ENCODE measurements at places on chromosomes 7 and 10.

GRCh38 chr7:90409667-90410066 lies 6.4 kb downstream of the CLDN12 start:
- no peak for DNase-seq

GRCh38 chr10:88932539-88933256 lies 19.9 kb downstream of the ACTA2 start:
- DNase-seq, result peak; percentile 69

GRCh38 chr10:5349362-5349761 lies 15.4 kb upstream of the UCN3 start:
- DNase-seq, result no peak

- no peak for DNase-seq
Observed at GRCh38 chr7:81908220-81908619, 138.4 kb upstream of the HGF start.

DNA sequence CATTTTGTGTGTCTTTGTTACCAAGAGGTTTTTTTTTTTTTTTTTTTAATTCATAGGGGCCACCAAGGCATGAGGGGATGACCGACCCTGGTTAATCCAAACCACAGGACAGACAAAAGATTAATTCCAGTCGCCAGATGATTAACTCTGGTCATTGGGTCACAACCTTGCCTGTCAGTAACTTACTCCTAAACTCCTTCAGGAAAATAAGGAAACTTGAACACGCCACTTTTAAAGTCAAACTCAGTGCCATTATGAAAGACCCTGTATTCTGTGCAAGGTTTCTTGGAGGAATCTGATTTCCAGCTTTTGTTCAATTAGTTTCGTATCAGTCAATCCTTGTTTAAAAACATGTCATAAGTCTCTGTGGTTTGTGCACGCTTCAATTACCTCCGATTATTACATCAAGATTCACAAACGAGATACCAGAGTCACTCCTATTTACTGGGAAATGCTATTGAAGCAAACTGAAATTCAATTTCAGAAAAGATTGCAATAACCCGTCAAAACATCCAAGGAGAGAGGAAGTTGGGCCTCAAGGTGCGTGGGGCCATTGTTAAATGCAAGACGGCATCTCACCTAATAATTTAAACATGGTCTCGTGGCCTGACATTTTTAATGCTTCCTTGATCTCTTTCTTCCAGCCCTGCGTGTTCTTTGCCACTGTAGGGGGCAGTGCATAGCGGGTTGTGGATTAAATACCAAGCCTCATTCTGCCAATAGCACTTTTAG lies 44.0 kb downstream of the NRP1 start:
- DNase-seq, result no peak

DNA sequence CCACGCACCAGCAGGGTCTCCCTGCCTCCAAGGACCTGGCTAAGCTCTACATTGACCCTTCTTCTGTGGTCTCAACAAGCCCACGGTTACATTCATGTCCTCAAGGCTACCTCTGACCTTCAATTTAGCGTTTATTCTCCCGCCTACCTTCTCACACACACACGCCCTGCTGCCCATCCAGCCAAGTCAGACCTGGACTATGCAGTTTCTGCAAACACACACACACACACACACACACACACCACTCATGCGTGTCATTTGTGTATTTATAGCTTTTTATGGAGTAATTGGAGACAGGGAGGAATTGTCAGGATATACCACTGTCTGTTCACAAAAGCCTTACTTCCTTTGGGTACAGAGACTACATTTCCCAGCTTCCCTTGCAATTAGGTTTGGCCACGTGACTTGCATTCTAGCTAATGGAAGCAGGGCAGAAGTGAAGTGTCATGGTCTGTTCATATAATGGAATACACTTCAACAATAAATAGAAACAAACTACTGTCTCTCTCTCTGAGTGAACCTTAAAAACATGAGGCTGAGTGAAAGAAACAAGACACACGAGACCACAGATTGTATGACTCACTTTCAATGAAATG lies 53.8 kb upstream of the CPXM2 start:
- peak; percentile 11 for DNase-seq

- DNase-seq, result peak; percentile 31
Observed at GRCh38 chr7:29177963-29178600, 16.5 kb upstream of the CHN2 start.

DNA sequence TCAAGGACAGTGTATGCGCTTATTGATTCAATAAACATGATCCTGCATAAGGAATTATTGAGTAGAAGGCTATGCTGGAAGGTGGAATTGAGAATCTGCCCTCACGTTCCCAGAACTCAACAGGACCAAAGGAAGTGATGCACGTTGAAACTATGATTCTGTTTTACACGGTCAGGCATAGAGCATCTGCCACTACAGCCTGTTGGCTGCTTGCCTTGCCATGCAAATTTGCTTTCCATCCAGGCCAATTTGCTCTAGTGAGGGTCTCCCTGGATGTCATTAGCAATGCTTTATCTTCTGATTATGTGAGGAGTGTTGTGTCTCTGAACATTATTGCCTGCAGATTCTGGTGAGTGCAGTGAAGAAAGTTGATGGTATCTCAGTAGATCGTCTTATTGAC lies 132.9 kb downstream of the ADRA2A start:
- DNase-seq, result no peak

DNA sequence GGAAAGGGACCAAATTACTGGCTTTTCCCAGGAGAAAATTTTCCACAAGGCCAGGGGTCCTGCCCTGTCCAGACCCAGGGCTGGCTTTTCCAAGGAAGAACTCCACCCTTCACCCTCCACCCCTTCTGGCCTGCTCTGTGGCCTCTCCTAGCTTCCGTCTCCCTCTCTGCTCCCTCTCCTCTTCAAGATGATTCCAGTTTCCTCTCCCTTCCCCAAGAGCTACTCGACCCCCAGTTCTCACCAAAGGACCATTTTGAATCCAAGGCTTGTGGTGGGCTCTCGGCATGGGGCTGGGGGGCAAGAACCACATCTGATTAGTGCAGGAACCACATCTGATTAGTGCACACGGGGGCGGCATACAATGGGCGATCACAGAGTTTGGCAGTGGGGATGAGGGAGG lies 7.7 kb downstream of the CHAT start:
- no peak for DNase-seq

DNA sequence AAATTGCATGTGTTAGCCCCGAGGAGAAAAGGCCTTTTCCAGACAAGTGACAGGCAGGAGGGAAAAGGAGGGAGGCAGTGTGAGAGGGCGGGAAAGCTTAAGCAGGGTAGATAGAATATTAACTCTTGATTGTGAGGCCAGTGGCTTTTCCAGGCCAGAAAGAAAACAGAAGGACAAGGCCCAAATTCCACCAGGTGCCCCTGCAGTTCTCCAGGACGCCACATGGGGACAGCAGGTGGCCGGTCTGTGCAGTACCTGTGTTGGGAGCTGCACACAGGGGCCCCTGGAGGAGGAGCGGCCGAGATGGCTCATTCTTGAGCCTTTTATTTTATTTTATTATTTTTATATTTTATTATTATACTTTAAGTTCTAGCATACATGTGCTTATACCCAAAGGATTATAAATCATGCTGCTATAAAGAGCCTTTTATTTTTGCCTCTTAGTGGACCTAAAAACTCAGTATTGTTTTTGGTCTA lies 141.3 kb upstream of the KLF14 start:
- peak; percentile 50 for DNase-seq

DNA sequence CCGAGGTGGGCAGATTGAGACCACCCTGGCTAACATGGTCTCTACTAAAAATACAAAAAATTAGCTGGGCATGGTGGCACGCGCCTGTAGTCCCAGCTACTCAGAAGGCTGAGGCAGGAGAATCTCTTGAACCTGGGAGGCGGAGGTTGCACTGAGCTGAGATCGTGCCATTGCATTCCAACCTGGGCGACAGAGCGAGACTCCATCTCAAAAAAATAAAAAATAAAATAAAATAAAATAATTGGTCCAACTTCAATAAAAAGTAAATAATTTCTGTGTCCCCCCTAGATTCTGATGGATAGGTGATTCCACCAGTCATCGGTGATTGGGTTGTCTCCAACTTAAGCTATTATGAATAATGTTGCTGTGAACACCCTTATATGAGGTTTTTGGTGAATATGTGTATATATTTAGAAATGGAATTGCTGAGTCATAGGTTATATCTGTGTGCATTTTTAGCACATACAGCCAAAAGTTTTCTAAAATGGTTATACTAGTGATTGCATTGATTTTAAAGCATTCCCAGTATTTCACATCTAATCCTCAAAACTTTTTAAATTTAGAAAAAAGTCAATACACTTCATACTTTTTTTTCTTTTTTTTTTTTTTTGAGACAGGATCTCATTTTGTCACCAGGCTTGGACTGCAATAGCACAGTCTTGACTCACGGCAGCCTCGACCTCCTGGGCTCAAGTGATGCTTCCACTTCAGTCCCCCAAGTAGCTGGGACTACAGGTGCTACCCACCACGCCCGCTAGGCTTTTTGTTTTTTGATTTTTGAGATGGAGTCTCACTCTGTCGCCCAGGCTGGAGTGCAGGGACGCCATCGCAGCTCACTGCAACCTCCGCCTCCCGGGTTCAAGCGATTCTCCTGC lies 13.7 kb upstream of the SRPK2 start:
- DNase-seq, result no peak

DNA sequence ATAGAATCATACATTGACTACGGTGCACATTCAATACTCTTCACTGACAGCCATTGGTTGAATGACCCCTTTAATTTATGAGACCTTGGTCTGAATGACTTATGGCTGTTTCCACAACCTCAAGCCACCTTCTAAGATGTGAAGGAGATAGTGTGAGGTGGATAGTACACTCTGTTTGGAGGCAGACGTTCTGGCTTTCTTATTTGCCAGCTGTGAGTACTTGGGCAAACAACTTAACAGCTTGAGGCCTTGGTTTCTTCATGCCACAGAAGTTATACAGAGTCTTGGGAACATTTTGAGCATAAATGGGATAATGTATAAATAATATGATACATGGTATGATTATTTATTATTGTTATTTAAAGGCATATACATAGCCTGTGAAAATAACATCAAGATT lies 62.0 kb downstream of the BPGM start:
- DNase-seq, result no peak

GRCh38 chr10:24262929-24263590 lies 54.1 kb downstream of the KIAA1217 start:
- DNase-seq, result no peak

DNA sequence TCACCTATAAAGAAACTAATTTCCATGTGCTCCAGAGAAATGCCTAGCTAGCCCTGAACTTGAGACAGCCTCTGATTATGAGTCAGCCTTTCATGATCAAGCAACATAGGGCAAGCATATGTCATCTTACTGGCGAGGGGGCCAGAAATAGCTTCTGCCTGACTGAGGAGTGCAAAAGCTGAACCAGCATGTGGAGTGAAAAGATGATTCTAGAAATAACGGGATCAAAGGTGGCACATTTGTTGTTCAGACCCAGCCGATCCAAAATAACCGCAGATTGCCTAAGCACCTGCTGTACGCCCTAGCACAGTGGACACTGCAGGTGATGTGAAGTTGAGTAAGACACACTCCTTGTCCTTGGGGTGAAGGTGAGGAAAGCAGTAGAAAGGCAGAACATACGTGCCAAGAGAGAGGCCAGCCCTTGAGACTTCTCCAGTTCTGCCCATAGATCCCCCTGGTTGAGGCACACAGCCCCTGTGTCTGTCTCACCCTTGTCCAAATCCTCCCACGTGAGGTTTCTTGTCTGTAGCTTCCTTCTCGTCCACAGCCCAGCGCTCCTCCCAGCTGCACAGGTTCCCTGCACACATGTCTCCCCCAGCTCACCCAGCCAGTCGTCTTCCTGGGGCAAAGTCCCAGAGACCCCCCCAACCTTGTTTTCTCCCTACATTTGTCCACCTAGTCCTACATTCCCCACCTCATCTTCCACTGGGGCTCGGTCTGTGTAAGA lies 2.8 kb upstream of the BCL7B start:
- DNase-seq, result peak; percentile 47

DNA sequence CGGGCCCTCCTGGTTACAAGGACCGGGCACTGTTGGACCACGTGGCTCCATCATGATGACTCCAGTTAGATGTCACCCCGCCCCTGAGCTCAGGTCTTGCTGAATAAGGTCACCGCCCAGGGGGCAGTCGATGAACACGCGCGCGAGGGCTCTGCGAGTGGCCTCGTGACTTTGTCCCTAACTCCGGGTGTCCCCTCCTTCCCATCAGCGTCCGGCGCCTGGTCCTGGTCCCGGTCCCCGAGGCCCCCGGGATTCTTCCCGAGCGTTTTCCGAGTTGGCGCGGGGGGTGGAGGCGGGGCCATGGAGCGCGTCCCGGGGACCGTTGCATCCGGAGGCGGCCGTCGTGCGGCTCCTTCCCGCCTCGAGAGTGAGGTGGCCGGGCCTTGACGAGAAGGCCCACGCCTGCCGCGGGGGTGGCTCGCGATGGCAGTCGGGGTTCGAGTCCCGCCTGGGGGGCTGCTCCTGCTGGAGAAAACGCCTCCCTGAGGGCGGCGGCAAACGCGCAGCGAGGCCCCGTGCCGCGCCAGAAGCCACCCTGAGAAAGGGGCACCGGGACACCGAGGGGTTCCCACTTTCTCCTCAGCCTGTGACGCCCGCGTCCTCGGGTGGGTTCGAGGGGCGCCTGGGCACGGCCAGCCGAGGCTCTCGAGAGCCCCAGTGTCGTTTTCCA lies 569 bp upstream of the NPTX2 start:
- DNase-seq, result no peak

DNA sequence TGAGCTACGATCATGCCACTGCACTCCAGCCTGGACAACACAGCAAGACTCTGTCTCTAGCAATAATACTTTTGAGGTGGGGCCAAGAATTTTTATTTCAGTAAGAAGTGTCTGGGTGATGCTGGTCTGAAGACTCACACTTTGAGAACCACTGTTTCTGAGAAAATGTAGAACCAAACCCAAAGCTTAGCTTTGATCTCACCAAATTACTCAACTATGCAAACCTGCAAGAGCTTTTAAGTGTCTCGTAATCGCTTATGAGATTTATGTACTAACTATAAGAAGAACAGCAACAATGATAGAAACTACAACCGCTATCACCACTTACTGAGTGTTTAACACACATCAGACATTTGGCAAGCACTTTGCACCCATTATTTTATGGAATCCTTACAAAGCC lies 29.5 kb downstream of the APBB1IP start:
- peak; percentile 51 for DNase-seq

GRCh38 chr7:157686285-157686894 lies 349.6 kb downstream of the DNAJB6 start:
- no peak for DNase-seq

- peak; percentile 31 for DNase-seq
Observed at GRCh38 chr7:17058568-17058967, 176.8 kb upstream of the AGR3 start.

DNA sequence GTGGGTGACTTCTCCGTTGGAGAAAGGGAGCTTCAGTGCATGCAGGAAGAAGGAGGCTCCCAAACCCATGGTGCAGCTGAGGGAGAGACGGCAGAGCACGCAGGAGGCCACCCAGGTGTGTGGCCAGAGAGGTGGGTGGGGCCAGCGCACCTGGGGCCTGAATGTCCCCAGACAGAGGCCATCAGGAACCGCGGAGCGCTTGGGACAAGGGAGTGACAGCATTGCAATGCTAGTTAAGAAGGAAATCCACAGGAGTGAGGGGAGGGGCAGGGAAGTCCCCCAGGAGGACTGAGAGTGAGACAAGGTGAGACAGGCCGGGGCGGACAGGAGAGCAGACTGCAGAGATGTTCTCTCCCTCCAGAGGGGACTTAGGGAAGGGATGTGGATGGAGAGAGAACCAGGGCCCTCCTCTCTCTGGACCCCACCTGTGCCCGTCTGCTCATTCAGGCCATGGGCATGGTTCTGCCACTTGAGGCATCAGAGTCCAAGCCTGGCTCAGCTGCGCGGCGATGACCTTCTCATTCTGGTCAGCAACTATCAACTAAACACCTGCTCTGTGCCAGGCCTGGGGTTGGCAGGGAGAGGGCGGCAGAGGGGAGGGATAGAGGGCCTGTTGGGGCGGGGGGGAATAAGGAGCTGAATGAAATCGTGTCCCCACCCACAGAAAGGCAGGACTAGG lies 69.4 kb upstream of the COL13A1 start:
- DNase-seq, result no peak
